Fibroblast of skin of scalp (primary cell): ENCODE measurements at places on chromosomes 1 and 21.

- DNase-seq: peak; percentile 68
These were observed 246.4 kb upstream of the ADAMTS5 start for GRCh38 chr21:27213303-27213702.

DNA sequence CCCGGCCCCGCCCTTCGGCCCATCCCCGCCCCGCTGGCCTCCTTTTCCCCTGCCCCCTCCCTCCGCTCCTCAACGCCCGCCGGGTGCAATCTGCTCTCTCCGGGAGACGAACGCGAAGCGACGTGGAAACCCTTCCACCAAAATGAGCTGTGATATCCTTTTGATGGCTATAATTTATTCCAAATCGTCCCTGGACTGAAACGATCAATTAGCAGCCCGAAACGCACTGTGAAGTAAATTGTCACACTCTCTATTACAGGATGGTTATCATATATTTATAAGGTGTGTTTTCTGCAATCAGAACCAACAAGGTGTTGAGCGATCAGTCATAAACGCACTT lies 134.6 kb upstream of the BARHL2 start:
- no peak for DNase-seq

GRCh38 chr1:248923352-248924338 lies 17.6 kb downstream of the PGBD2 start:
- DNase-seq: no peak

GRCh38 chr1:208499601-208500000 lies 255.4 kb upstream of the PLXNA2 start:
- DNase-seq: no peak

GRCh38 chr1:82582347-82582746 lies 781.6 kb downstream of the ADGRL2 start:
- DNase-seq: no peak

- DNase-seq: peak; percentile 33
These were observed 1.8 kb downstream of the SPRR1B start for GRCh38 chr1:153032677-153033308.

- no peak for DNase-seq
These were observed 103.3 kb upstream of the KCNK2 start for GRCh38 chr1:214979191-214979590.

DNA sequence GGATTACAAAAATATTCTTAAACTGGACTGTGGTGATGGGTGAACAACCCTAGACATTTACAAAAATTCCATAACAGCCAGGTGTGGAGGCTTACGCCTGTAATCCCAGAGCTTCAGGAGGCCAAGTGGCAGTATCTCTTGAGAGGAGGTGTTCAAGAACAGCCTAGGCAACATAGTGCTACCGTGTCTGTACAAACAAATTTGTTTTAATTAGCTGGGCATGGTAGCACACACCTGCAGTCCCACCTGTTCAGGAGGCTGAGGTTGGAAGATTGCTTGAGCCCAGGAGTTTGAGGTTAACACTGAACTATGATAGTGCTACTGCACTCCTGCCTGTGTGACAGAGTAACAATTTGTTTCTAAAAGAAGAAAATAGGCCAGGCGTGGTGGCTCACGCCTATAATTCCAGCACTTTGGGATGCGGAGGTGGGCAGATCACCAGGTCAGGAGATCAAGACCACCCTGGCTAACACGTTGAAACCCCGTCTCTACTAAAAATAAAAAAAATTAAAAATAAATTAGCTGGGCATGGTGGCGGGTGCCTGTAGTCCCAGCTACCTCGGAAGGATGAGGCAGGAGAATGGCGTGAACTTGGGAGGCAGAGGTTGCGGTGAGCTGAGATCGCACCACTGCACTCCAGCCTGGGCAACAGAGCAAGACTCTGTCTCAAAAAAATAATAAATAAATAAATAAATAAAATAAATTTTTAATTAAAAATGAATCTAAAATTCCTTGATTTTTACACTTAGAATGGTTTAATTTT lies 37.1 kb downstream of the ARID4B start:
- no peak for DNase-seq

DNA sequence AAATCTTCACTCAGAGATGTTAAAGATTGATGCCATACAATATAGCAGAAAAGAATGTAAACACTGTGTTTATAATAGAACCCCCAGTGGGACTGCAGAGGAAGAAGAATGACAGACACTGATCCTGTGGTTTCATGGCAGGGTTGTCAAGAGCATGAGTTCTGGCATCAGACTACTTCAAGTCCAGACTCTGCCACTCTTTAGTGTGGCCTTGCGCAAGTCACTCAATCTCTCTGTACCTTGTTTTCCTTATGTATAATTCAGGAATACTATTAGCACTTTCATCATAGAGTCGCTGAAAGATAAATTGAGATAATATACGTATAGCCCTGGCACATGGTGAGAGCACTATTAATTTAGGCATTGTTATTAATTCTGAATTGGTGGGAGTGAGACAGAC lies 38.5 kb upstream of the BCL9 start:
- DNase-seq: peak; percentile 20

- no peak for DNase-seq
These were observed 46.2 kb downstream of the ACBD6 start for GRCh38 chr1:180456191-180456590.

GRCh38 chr21:35633501-35633900 lies 426.8 kb downstream of the SETD4 start:
- no peak for DNase-seq

GRCh38 chr1:236760480-236760879 lies 34.6 kb upstream of the MTR start:
- DNase-seq: no peak

DNA sequence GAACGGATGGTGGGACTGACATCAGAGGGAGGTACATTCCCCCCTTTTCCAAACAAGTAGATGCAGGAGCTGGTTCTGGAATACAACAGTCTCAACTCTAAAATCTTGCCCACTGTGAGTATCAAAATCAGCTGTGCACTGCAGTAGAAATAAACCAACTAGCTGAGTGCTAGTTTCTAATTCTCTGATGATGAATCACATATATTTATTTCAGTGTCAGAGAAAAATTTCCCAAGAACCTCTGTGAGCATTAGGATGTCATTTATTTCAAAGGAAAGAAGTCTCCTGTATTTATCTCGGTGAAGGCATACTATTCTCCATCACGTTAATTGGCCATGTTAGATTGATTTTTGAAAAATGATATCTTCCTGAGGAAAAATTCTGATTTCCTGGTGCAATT lies 67.1 kb downstream of the LHX9 start:
- peak; percentile 50 for DNase-seq

DNA sequence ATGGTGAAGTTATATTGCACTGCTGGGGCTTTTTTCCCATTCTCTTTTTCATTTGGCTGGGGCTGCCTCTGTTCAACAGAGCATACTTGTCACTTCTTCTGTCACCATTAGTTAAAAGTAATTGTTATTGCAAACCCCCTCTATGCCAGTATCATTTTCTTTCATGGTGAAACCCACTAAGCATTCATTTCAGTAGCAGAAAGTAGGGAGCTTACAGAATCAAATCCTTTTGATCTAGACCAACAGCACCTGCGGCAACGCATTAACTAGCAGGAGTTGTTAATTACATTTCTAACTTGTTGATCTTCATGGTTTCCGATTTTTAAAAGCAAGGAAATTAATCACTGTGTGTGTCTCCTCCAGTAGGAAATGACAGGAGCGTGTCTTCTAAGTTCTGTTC lies 15.0 kb downstream of the SMYD2 start:
- no peak for DNase-seq

DNA sequence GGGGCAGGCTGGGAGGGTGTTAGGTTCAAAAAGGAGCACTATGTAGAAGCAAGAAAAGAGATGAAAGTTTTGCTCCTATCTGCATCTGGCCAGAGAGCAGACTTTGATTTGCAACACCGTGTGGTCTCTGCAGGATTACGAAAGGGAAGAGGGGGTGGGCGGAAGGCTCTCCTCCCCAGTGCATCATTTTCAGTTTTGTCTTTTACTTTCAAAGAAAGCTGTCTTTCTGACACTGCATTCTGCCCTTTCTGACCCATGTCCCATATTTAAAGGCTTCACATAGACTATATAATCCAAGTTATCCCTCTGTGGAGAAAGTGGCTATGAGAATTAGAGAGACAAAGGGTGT lies 126.5 kb downstream of the RHOU start:
- no peak for DNase-seq

DNA sequence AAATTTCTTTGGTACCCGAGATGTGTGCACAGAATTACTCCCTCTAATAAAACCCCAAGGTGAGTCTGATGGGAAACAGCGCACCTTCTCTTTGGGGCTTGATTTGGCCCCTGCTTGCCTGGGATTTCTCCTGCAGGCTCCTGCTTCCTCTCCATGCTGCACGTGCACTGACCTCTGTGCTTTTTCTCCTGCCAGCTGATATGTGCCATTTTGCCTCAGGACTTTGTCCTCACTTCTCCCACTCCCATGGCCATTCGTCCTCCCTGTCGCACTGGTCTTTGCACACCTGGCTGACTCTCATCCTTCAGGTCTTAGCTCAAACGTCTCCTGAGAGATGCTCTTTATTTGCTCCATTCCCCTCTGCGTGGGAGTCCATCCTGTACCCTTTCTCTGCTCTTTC lies 1.2 kb downstream of the CBR1 start:
- DNase-seq: no peak

GRCh38 chr21:45845770-45846090 lies 135.8 kb upstream of the COL6A1 start:
- DNase-seq: no peak

DNA sequence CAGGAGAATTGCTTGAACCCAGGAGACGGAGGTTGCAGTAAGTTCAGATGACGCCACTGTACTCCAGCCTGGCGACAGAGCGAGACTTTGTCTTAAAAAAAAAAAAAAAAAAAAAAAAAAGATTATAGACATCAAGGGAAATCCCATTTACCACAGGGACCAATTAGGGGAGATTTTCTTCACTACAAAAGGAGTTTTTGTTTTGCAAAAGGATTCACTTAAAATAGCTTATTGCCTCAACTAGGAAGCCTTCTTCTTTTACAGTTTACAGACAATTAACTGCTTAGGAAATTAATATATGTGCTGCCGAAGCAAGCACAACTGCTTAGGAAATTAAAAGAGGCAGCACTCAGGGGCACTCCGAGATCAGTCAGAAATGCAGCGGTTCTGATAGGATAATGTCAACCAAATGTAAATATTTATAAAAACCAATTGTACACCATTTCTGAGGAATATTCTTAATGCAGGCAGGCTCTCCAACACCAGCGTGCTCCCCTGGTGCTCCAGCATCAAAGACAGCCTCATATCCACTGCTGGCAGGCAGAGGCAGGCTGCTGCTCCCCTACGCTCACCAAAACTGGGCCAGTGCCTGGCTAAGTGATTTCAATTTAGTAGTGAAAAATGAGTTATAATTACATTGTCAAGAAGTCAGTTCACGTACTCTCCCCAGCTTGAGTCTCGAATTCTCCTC lies 107.9 kb upstream of the RAB4A start:
- no peak for DNase-seq

DNA sequence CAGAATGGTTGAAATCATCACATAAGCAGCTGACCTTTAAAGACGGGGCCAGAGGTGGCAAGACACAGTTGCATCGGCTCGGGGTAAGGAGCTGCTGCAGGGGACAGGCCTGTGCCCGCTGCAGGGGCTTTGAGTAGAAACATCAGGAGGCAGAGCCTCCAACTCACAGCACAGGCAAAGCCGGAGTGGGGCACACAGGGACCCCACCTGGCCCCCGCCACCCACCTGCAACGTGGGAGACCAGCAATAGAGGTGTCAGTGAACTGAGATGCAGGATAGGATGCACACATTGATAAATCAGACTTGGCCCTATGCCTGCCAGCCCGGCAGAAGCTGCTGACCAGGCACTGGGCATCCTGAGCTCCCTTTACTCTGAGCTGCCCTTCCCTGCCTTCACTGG lies 257.2 kb downstream of the NPHP4 start:
- no peak for DNase-seq

DNA sequence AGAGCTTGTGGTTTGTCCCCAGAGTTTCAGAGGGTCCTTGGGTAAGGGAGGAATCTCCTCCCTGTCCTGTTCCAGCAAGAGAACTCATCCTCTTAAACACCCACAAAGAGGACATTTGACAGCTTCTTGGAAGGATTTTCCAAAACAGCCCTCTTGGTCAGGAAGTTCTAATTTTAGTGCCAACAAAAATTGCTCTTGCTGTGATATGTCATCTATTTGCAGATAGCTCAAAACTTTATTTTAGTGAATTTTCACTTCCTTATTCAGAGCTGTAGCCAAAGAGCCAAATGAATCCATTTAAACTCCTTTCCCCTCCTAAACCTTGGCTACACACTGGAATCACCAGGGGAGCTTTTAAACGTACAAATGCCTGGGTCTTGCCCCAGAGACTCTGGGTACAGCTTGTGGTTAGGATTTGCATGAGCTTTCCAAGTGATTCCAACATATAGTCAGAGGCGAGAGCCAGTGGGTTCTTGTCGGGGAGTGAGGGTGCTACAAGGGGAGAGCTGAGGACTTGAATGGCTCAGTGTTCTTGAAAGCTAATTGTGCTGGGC lies 11.8 kb upstream of the RASSF5 start:
- DNase-seq: peak; percentile 28

DNA sequence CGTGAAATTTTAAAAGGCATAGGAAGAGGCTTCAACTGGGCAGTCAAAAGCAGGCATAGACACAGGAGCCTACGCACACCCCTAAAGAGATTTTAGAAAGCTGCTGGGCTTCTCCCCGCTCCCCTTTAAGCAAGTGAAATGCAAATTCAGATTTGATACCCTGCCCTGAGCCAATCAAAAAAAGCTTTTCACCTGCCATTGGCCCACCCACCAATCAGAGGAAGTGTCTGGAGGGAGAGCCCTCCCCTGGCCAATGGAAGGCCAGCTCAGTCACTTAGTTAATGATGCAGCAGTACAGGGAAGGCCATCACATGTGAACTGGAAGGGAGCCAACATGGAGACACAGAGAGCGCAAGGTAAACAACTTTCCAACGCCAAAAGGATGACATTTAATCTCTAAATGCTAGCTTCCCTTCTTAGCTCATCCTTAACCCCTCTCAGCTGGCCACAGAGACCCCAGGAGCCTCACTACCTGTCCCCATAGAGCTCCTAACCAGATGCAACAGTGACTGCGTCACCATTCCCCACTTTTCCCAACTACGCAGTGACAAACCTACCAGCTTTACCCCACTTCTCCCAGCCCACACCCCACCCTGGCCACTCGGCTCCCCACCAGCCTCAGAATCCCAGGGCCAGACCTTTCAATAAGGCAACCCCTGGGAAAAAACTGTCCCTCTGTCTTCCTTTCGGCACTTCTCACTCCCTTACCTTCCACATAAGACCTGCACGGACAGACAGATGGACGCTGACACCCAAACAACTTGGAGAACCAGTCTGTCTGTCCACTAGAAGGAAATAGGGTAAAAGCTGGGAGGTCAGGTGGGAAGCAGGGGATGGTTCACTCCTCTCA lies 71.0 kb downstream of the CD46 start:
- no peak for DNase-seq

DNA sequence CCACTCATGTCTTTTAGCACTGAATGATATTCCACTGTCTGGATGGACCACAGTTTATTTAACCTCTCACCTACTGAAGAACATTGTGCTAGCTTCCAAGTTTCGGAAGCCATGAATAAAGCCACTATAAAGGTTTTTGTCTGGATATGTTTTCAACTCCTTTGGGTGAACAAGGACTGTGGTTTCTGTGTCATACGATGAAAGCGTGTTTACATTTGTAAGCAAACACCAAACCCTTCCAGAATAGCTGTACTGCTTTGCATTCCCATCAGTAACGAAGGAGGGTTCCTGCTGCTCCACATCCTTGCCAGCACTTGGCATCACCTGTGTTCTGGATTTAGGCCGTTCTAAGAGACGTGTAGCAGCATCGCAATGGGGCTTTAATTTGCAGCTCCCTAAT lies 10.7 kb upstream of the ARHGEF16 start:
- DNase-seq: no peak
